GM19239 (cell line): ENCODE measurements at places on chromosomes 11 and 22.

- DNase-seq = no peak
Observed at GRCh38 chr11:112477581-112478317, 217.1 kb upstream of the PLET1 start.

GRCh38 chr11:134270250-134270714, 5.9 kb upstream of the GLB1L3 start:
- no peak for DNase-seq

DNA sequence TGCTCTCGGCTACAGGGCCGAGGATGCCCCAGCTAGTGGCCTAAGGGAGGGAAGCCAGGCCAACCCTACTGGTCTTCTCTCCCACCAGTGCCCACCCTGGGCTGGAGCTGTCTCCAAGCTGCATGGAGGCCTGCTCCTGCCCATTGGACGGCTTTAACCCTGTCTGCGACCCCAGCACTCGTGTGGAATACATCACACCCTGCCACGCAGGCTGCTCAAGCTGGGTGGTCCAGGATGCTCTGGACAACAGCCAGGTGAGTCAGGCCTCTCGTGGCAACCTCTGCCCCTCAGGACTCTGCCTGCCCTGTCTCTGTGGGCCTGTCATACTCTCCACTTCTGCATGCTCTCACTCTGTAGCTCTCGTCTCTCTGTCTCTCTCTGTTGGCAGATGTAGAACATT, 44.1 kb upstream of the TPBGL start:
- DNase-seq = no peak

DNA sequence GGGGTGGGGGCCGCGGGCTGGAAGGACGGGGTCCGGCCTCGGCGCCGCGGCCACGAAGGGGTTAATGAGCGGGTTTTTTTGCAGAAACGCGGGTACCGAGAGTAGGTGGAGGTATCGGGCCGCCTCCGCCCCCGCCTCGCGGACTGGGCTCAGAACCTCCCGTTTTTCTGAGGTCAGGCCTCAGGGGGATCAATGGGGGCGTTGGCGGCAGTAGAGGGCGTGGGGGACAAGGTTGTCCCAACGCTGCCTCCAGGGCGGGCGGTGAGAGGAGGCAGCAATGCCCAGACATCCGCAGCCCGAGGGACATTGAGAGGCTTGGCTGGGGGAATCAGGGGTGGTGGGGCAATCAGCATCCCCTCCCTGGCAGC, 34.8 kb upstream of the PRODH start:
- no peak for DNase-seq

DNA sequence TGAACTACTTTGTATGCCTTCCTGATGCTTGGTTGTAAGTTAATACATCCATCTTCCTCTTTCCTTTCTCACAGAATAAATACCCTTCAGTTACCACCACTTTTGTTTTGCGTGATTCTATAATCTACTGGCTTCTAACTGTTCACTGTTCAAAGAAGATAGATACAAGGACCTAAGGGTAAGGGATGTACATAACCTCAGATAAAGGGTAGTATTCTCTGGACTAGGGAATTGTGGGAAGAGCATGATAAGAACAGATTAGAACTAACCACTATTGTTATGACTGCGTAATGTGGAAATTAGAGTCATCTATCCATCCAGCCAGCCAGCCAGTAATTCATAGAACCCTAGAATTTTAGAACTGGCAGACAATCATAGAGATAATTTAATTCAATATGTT, 36.4 kb downstream of the MAP6 start:
- DNase-seq = no peak

DNA sequence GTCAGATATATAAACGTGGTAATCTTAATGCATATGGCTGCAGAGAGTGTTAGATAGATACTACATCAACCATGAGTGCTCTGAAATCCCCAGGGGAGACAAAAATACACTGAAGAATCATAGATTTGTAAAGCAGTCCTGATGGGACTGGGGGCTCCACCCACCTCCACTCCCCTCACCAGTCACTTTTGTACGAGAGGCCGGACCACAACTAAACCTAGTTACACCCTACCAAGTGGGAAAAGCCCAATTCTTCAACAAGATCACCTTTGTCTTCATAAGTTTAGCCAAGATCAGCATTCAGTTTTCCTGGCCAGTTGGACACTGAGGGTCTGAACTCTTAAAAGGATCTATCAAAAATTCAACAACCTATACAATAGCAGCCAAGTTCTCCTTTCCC, 1.5 kb downstream of the SF1 start:
- no peak for DNase-seq

DNA sequence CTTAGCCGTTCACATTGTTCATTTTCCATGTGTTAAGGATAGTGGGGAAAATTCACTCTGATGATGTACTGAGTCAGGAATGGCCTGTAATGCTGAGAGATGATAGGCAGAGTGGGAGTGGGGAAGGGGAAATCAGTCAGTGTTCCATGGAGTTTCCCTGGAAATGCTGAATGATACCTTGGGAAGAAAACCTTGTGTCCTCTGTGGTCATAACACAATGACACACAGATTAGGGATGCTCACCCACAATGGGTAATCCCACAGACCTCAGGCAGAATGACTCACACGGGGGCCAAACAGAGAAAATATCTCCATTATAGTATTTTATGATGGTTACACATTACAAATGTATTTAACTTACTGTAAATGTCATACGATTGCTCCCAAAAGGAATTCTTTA, 118.0 kb downstream of the SNX19 start:
- no peak for DNase-seq

- no peak for DNase-seq
Observed at GRCh38 chr22:45064313-45065278, 54.8 kb upstream of the PHF21B start.

DNA sequence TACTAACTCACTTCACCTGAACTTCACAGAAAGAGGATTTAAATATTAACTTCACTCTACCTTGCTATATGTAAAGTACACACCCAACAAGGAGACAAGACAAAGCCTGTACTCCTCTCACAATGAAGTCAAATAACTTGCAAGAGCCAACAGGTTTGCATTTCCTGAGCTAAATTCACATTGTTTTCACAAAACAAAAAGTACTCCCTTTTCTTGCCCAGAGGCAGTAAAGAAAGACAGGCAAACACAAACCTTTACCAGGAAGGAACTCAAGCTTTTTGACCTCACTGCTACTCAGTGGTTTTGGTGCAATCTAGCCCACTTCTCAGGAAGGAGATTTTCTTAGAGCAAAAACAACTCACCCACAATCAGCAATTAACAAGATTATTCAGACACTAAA, 15.7 kb downstream of the USP28 start:
- DNase-seq = no peak
